ENCODE measurements at places on chromosomes 13 and 19.

- DNase-seq: no peak
Measured at GRCh38 chr19:55440411-55441105, 2.5 kb downstream of the SHISA7 start.

DNA sequence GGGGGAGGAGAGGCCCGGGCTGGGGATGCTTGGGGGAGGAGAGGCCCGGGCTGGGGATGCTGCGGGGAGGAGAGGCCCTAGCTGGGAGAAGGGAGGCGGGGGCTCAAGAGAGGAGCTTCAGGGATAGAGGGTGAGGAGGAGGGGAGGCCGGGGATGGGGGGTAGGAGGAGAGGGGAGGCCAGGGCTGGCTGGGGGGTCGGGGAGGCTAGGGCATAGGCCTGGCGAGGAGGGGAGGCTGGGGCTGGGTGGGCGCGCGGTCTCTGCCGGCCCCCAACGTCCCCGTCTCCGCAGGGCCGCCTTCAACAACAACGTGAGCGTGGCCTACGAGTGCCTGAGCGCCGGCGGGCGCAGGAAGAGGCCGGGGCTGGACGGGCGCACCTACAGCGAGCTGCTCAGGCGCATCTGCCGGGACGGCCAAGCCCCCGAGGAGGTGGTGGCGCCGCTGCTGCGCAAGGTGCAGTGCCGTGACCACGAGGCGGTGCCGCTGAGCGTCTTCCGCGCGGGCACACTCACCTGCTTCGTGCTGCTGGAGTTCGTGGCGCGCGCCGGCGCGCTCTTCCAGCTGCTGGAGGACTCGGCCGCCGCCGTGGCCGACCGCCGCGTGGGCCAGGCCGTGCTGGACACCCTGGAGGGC lies 11.4 kb downstream of the TPGS1 start:
- DNase-seq: no peak

GRCh38 chr13:86960876-86961275 lies 710.3 kb upstream of the SLITRK5 start:
- no peak for DNase-seq

- peak; percentile 53 for DNase-seq
Measured at GRCh38 chr13:113759525-113760137, 605 bp downstream of the TMEM255B start.

DNA sequence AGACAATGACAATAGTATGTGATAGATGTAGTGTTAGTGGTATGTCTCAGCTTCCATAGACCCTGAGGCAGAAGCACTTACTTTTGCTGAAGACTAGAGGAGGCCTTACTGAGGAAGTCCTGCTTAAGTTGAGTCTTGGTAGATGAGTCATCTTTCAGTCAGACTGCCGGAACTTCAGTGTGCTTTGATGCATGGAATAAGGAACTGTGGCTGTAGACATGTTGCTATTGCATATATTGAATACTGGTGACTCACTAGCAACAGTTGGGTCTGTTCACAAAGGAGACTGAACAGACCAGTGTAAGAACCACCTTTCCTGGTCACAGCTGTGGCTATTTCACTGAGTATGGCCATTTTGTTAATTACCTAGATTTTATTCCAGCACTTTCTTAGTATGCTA lies 1000.6 kb downstream of the OLFM4 start:
- no peak for DNase-seq

GRCh38 chr19:5253406-5254110 lies 87.1 kb downstream of the PTPRS start:
- no peak for DNase-seq
